Activated CD4-positive, alpha-beta T cell treated with anti-CD3 and anti-CD28 coated beads, Interleukin-2, amount 10 ng/mL, durations not matched to agents 7 days and 5 days (primary cell): ENCODE measurements at places on chromosomes 2 and 18. TPM values are rescaled to one million over a fixed set of nuclear protein-coding genes. Genes with fewer than 3 reads are reported as not detected.

DNA sequence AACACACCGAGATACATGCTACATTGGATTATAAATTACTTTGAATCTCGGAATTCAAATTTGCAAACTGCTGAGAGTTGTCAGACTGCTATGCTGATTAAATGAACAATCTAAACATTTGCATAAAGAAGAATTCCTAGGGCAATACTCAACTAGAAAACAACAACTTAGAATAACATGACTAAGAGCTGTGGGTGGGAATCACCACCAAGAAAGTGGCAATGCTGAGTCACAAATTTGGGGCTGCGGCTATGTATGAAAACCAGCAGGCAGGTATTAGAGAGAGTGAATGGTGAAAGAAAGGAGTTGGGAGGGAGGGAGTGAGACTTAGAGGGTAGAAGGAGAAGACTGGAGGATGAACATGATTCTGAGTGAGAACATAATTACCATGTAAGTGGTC lies 559.5 kb downstream of the PIK3C3 start:
- DNase-seq: no peak

DNA sequence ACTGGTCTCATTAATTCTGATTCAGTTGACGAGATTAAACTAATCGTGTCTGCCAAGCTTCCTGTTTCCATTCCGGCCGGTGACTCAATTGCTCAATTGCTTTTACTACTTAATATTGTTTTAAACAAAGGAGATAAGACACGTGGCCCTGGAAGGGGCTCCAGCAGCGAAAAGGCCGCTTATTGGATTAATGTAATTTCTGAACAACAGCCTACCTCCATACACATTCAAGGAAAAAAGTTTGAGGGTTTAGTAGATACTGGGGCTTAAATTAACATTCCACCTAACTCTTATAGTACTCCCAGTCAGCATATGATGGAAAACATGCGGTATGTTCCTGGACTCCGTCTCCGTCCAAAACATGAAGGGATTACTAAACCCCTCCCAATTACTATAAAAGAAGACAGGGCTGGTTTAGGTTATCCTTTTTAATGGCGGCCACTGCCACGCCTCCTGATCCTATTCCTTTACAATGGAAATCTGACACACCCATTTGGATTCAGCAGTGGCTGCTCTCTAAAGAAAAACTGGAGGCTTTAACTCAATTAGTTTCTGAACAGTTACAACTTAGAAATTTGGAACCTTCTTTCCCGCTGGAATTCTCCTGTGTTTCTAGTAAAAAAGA lies 27.1 kb downstream of the VPS54 start:
- DNase-seq: no peak

GRCh38 chr2:151175864-151176263 lies 85.8 kb downstream of the RBM43 start:
- no peak for DNase-seq

GRCh38 chr2:194750926-194751325 lies 906.1 kb upstream of the SLC39A10 start:
- no peak for DNase-seq

GRCh38 chr2:74441690-74442482 lies at the start of gene RTKN:
TSS of gene RTKN (minus strand) at chr2:74441937. CDS start at chr2:74441816, 121 bp downstream.
- DNase-seq: no peak

GRCh38 chr2:43005245-43005974 lies 213.0 kb upstream of the HAAO start:
- no peak for DNase-seq

The FTCDNL1 gene
- total RNA-seq: 2.3 TPM
